ENCODE measurements at places on chromosomes 1 and 21.

DNA sequence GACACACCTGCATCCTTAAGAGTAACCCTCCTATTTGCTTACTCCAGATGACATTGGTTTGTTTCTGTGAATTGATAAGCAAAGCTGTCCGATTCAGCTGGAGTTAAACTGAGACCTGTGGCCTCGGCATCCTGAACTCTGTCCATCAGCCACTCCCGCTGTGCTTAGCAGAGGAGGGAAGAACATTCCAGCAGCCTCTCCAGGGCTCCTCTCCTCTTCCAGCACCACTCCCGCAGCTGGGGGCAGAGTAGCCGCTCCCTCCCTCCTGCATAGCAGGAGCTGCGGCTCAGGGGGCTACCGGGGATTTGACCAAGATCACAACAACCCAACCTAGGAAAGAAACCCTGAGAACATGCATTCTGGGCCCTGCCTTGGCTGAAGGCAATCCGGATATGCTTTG lies 8.8 kb downstream of the LRRC38 start:
- DNase-seq: no peak

DNA sequence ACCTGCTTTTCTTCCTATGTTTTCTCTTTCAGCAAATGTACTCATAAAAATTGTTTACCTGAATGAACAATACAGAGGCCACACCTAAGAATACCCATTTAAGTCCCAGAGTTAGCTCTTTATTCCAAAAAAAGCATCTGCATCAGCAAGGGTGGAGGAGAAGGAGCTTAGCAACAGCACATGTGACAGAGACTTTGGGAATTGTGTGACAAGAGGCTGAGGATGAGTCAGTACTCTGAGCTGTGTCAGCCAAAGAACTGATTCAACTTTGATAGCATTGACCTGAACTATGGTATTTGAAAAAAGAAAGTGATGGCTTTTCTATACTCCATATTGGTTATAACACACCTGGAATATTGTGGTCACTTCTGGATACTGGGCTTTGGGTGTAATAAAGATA lies 162.7 kb downstream of the ZNF648 start:
- no peak for DNase-seq

- no peak for DNase-seq
Observed at GRCh38 chr1:168654198-168654915, 74.6 kb downstream of the DPT start.

DNA sequence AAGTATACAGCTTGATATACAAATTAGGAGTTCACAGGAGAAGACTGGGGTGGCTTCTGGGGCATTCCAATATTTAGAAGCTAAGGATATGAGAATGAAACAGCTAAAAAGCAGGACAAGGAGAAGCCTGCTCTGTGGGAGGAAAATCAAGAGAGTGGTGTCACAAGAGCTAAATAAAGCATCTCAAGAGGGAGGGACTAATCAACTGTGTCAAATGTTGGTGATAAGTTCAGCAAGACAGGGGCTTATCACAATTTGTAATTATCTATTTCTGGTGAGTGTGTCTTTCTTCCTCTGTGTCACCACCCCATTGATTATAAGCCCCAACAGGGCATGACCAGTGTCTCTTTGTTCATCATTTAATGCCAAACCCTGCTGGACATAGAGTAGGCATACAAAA lies 295.8 kb upstream of the DUSP10 start:
- DNase-seq: no peak

GRCh38 chr1:11338284-11338924 lies 65.4 kb downstream of the UBIAD1 start:
- no peak for DNase-seq

DNA sequence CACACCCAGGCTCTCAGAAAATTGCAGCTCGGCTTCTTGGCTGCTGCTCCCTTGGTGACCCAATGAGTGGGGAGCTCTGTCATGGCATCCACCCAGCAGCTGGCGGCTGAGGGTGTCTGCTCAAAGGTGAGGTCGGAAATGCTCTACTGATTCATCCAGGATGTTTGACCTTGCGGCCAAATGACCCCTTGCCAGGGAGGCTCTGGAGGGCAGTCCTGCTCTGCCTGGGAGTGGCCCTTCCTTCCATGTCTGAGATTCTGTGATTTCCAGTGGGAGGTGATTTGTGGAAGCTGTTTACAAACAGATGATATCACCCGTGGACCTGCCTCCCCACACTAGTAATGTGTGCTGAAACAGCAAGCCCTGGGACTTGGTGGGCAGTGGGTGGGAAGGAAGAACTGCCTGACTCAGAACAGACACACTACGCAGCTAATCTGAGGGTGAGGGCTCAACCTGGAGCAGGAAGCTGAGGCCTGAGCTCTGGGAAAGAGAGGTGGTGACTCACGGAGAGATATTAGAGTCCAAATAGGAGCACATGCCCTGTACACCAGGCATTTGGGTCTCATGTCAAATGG lies 3.0 kb downstream of the CRCT1 start:
- DNase-seq: no peak

- no peak for DNase-seq
Observed at GRCh38 chr1:89966656-89967055, 28.3 kb upstream of the ZNF326 start.

DNA sequence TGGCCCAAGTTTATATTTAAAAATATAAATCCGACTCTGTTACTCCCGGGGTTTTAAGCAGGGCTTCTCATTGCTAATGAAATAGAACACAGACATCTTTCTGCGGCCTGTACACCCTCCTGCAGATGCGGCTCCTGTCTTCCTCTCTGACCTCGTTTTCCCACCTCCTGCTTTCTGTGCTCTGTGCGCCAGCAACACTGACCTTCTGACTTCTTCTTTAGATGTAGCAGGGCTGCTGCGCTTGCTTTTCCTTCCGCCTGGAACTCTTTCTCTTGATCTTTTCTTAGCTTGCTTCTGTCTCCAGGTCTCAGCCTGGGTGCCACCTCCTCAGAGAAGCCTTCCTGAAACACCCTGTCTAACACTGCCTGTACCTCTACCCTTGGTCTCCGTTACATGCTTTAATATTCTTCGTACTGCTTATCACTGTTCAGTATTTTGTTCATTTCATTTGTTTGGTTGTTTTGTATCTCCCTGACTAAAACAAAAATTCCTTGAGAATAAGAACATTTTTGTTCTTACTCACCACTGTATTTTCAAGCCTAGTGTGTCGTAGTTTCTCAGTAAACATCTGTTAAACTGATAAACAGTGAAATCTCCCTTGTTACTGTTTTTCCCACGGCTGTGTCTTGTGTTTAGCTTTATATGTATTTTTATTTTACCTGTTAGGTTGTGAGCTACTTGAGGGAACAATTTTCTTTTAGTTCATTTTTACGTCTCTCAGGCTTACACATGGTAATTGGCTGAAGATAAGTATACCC lies 79.0 kb downstream of the ST3GAL3 start:
- DNase-seq: no peak
